ENCODE measurements at places on chromosomes 5 and 9.

DNA sequence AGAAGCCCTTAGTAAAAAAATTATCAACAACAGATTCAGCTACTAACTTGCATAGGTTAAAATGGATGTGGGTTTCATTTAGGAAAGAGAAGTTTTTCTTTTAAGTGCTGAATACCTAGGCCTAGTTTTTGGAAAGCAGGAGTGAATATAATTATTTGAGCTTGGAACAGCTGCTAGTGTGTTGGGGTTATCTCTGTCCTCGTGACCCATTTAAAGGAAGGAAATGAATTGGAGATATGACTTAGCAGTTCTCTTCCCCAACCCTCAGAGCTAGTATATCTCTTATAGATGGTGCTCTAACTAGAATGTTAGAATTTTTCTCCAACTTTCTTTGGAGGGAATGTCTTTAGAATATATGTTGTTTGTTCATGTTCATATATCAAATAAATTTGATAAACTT lies 38.6 kb downstream of the ZNF366 start:
- DNase-seq, result no peak

DNA sequence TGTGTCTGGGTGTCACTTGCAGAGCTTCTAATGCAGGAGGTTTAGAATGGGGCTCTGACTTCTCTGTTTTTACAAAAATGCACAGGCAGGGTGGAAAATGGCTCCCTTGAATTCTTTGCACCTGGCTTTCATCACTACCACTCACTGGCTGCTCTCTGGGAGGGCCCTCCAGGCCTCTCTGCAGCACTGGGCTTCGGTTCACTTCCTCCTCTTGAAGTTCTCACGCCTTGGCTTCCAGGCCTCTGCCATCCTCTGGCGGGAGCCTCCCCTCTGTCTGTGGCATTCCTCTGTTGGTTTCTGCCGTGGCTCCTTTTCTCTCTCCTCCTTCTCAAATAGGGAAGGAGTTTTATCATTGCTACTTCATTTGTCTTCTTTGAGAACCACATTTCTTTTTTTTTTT lies 2.8 kb upstream of the PRLR start:
- no peak for DNase-seq

GRCh38 chr5:43603344-43604217 lies 601 bp downstream of the NNT start:
- peak; percentile 62 for DNase-seq

DNA sequence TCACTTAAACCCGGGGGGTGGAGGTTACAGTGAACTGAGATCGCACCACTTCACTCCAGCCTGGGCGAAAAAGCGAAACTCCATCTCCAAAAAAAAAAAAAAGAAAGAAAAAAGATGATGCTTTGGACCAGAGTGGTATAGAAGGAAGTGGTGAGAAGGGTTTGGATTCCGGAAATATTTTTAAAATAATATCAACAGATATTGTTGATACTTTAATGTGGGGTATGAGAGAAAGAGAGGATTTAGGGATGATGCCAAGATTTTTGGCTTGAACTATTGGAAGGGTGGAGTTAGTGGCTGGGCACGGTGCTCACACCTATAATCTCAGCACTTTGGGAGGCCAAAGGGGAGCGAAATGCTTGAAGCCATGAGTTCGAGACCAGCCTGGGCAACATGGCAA lies 49.6 kb upstream of the PLIN2 start:
- DNase-seq, result no peak

GRCh38 chr9:18923167-18923566 lies 109.8 kb downstream of the SAXO1 start:
- no peak for DNase-seq

GRCh38 chr9:121292051-121292450 lies 24.1 kb downstream of the GSN start:
- no peak for DNase-seq

GRCh38 chr5:87246061-87246460 lies 21.6 kb upstream of the RASA1 start:
- DNase-seq, result no peak

- no peak for DNase-seq
Observed at GRCh38 chr9:112132356-112132755, 42.7 kb downstream of the SUSD1 start.

- DNase-seq, result no peak
Observed at GRCh38 chr9:109981091-109981490, 201.1 kb downstream of the PALM2AKAP2 start.

GRCh38 chr9:30670805-30671562 lies 1713.5 kb upstream of the ACO1 start:
- no peak for DNase-seq

GRCh38 chr5:83035373-83036100 lies 41.7 kb downstream of the TMEM167A start:
- peak; percentile 54 for DNase-seq

GRCh38 chr5:181190711-181191525 lies 14.1 kb downstream of the TRIM7 start:
- no peak for DNase-seq

DNA sequence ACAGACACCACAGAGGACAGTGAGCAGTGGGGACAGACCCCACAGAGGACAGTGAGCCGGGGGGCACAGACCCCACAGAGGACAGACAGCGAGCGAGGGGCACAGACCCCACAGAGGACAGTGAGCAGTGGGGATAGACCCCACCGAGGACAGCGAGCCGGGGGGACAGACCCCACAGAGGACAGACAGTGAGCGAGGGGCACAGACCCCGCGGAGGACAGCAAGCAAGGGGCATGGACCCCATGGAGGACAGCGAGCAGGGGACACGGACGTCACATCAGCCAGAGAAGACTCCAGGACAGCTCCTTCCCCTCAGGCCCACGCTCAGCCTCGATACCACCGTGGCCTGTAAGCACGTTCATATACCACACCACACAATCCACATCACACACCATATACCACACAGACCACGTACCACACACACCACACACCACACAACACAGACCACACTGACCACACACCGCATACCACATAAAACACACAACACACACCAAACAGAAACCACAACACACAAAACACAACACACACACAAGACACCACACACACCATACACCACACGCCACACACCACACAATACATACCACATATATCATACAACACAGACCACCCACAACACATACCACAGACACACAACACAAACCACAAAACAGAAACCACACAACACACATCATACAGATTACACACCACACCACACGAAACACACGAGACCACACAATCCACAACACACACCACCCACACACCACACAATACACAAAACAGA lies 5.2 kb upstream of the ZDHHC11 start:
- DNase-seq, result no peak

DNA sequence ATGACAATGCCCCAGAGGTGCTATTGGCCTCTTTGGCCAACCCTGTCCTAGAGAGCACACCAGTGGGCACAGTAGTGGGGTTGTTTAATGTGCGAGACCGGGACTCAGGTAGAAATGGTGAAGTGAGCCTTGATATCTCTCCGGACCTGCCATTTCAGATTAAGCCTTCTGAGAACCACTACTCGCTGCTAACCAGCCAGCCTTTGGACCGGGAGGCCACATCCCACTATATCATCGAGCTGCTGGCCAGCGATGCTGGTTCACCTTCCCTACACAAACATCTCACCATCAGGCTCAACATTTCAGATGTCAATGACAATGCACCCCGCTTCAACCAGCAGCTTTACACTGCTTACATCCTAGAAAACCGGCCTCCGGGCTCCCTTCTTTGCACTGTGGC lies 1.4 kb downstream of the PCDHGC5 start:
- no peak for DNase-seq

GRCh38 chr9:37951671-37952449 lies 47.9 kb upstream of the SLC25A51 start:
- no peak for DNase-seq

GRCh38 chr5:6745706-6746222 lies 32.5 kb downstream of the TENT4A start:
- DNase-seq, result no peak

DNA sequence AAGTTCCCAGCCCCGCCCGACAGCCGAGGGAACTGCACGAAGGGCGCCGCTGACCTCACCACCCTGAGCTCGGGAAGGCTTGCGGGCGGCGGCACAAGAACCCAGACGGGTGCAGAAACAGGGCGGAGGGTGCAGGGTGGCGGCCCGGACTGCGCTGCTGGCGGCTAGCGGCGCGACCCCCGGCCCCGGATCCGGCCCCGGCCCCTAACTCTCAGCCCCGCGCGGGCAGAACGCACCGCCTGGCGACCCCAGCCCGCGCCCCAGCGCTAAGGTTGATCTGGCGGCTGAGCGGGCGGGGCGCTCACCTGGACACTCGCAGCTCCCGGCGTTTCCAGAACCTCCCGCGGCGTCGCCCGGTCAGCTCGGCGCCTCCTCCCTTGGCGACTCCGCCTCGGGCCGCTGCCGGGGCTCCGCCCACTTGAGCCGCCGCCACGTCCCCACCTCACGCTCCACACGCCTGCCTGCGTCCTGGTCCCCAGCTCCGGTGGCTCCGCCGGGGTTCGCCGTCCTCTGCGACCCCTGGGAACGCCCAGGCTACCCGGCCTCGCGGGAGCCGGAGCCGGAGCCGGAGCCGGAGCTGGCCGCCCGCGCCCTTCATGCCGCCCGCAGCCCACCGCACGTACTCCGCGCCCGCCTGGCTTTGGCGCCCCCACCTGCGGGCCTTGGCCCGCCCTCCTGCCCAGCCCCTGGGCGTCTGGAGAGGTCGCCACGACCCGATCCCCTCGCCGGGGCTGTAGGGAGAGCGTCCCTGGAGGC lies at the start of gene P4HA2:
Gene P4HA2, minus strand, starts transcription at position 369 of the 756 bp plus-strand sequence. CDS start 9,227 bp downstream, outside the sequence.
- DNase-seq, result peak; percentile 17

- DNase-seq, result no peak
Observed at GRCh38 chr5:166004006-166004405, 2287.4 kb upstream of the WWC1 start.

DNA sequence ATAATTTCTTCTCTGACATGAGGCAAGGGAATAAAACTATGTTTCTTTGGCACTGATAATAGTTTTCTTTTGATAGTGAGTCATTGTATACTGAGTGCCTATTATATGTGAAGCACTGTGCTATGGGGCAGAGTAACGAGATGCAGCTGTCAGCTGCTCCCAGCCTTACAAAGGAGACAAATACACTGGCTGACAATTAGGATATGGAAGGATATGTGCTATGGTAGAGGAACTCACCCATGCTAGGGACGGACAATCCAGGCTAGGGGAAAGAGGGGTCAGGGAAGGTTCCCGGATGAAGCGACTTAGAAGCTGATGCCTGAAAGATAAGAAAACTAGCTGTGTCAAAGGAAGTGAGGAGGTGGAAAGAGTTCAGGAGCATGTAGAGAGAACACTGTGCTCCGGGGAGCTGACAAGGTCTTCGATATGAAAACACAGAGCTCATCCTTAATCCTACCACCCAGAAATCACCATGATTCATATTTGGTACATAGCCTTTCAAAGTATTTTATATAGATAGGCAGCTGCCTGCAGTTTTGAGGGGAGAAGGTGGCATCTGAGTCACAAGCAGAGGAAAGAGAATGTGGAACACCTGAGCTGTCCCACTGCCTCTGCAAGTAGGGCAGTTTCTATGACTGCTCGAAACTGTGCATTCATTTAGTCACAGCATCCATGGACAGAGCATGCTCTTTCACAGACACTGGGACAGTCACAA lies 12.1 kb downstream of the BSPRY start:
- DNase-seq, result no peak

DNA sequence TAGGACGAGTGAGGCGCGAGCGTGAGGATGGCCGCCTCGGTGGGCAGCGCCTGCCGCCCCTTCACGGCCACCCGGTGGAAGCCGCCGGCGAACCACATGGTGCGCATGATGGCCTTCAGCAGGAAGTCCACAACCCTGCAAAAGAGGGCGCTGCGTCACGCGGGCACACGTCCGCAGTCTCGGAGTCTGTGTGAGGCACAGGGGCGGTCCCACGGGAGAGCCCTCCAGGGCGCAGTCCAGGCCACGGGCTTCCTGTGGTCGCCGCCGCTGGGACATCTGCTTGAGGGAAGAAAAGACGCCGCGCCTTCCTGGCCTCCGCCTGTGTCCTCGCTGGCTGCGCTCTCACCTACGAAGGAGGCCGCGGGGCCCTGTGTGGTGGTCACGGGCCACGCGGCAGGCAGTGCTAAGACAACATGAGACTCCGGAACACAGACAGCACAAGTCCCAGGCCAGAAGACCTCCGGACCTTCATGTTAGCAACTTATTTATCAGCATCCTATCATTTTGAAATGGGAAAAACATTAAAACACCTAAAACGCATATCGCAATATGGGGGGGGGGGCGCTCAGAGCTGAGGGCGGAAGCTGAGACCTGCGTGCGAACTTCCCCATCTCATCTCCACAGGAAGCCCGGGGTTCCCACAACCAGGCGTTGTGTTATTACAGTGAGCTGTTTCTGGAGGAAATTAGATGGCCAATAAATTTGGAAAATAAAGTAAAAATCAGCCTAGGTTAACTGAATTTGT lies 28.8 kb downstream of the LPCAT1 start:
- no peak for DNase-seq

DNA sequence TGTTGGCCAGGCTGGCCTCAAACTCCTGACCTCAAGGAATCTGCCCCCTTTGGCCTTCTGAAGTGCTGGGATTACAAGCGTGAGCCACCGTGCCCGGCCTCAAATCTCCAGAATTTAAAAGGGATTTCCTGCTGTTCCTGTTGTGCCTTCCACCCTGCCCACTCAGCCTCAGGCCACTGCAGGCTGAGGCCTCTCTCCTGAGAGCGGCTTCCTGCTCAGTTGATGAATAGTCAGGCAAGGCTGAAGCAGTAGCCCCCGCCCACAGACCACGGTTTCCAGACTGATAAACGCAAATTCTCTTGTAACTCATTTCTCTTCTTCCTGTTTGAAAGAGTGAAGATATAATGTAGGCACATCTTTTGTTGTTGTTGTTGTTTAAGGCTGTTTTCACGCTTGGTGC lies 127.0 kb upstream of the PLCXD3 start:
- DNase-seq, result no peak

DNA sequence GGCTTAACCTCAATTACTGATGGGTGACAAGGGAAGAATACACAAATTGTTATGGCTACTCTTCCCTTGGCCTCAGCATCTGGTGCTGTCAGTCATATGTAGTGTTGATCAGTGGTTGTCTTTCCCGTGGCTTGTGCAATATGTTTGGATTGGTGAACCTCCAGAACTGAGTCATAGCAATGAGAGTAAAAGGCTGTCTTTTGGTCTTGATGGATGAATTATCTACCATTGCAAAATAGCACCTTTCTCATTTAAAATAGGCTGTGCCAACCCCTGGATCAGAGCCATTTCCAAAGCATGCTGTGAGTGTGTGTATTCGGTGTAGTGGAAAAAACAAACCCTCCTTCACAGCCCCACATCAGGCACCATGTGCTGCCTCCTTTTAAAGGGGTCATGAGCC lies 14.6 kb upstream of the F2R start:
- DNase-seq, result no peak

DNA sequence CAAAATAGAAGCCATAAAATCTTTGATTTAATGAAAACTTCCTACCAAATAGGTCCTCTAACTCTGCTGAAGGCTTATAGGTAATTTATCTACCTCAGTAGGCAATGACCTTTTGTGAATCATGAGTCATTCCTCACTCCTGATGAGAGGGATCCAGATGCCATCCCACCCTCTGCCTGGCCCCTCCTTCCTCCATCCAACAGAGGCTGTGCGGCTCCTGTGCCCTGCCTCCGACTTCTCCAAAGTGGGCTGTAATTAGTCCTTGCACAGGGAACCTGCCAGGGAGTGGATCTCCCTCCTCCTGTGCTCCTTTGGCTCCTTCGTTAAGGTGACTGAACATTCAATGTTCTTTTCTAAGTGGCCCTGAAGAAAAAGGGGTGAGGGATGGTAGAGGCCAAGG lies 213.9 kb upstream of the TBCA start:
- no peak for DNase-seq
